ENCODE measurements at places on chromosomes 11 and 22.

- no peaks in the 10 kb centered on the region for H3K4me1 ChIP-seq
- ATAC-seq, result no peak
- no peak overlapping the region for H3K27ac ChIP-seq
- H3K36me3 ChIP-seq, result peaks cover 99% of the 10 kb centered on the region
Observed at GRCh38 chr11:45945397-45945999, 23.0 kb downstream of the LARGE2 start.

GRCh38 chr22:43571181-43571580 is 159.4 kb downstream of the MPPED1 start:
- no peak overlapping the region for H3K27ac ChIP-seq
- ATAC-seq, result no peak
- no peaks in the 10 kb centered on the region for H3K27me3 ChIP-seq
- H3K36me3 ChIP-seq, result no peaks in the 10 kb centered on the region
- no peaks in the 10 kb centered on the region for H3K4me1 ChIP-seq

- H3K4me3 ChIP-seq, result no peak overlapping the region
- H3K27me3 ChIP-seq, result no peaks in the 10 kb centered on the region
Observed at GRCh38 chr11:124174001-124174583, 9.1 kb upstream of the OR10D3 start.

- no peaks in the 10 kb centered on the region for H3K27me3 ChIP-seq
- H3K36me3 ChIP-seq, result no peaks in the 10 kb centered on the region
- no peak overlapping the region for H3K4me3 ChIP-seq
- no peak for ATAC-seq
- no peak overlapping the region for H3K27ac ChIP-seq
- H3K4me1 ChIP-seq, result no peaks in the 10 kb centered on the region
Observed at GRCh38 chr11:95524314-95525036, 265.1 kb downstream of the FAM76B start.

GRCh38 chr11:83819931-83820549 is 533.9 kb upstream of the CCDC90B start:
- no peak overlapping the region for H3K27ac ChIP-seq
- no peaks in the 10 kb centered on the region for H3K36me3 ChIP-seq
- peaks cover 4% of the 10 kb centered on the region for H3K27me3 ChIP-seq
- H3K4me3 ChIP-seq, result no peak overlapping the region
- ATAC-seq, result no peak

GRCh38 chr22:38471237-38471636 is 3.3 kb downstream of the KDELR3 start:
- H3K36me3 ChIP-seq, result no peaks in the 10 kb centered on the region
- peaks cover 25% of the 10 kb centered on the region for H3K4me1 ChIP-seq
- no peak overlapping the region for H3K4me3 ChIP-seq
- no peaks in the 10 kb centered on the region for H3K27me3 ChIP-seq
- no peak overlapping the region for H3K27ac ChIP-seq

DNA sequence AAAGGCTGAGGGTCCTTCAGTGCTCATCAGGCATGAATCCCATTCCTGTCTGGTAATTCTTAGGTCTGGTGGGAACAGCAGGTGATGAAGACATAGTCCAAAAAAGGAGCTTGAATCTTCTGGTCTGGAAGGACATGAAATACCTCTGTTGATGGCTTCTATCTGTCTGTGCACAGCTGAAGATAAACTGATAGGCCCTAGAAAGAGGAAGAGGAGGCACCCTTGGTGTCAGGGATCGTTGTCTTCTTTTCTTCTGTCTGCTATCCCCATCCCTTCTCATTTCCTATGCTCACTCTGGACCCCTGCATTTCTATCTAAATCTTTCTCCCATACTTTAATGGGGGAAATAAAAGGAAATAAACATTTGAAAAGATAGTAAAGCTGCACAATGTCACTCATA is 9.4 kb downstream of the AGBL2 start:
- H3K27ac ChIP-seq, result no peak overlapping the region
- ATAC-seq, result no peak
- H3K36me3 ChIP-seq, result no peaks in the 10 kb centered on the region
- H3K4me3 ChIP-seq, result no peak overlapping the region
- no peaks in the 10 kb centered on the region for H3K27me3 ChIP-seq

GRCh38 chr11:82239498-82239897 is 494.2 kb downstream of the FAM181B start:
- no peak for ATAC-seq
- no peaks in the 10 kb centered on the region for H3K27me3 ChIP-seq

DNA sequence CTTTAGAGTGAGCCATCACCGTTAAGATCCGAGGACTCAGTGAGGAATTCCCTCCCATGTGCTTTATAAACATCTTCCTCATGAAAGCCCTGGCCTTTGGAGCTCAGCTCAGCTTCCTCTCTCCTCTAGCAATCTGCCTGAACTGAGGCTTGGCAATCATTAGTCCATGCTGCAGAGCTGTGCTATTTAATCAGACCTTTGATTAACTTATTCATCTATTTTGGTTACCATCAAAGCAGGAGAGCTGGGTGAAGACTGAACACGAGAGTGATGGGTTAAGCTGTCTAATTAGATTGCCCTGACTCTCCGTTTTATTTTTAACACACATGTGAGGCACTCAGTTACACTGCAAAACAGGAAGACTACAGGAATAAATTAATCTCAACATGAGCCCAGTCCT is 351.3 kb downstream of the LARGE1 start:
- H3K4me1 ChIP-seq, result no peaks in the 10 kb centered on the region
- no peaks in the 10 kb centered on the region for H3K27me3 ChIP-seq
- H3K36me3 ChIP-seq, result no peaks in the 10 kb centered on the region
- ATAC-seq, result no peak
- H3K4me3 ChIP-seq, result no peak overlapping the region

- H3K27ac ChIP-seq, result no peak overlapping the region
- no peaks in the 10 kb centered on the region for H3K27me3 ChIP-seq
- H3K4me3 ChIP-seq, result no peak overlapping the region
- no peak for ATAC-seq
Observed at GRCh38 chr11:20037396-20038153, 122.7 kb downstream of the DBX1 start.

DNA sequence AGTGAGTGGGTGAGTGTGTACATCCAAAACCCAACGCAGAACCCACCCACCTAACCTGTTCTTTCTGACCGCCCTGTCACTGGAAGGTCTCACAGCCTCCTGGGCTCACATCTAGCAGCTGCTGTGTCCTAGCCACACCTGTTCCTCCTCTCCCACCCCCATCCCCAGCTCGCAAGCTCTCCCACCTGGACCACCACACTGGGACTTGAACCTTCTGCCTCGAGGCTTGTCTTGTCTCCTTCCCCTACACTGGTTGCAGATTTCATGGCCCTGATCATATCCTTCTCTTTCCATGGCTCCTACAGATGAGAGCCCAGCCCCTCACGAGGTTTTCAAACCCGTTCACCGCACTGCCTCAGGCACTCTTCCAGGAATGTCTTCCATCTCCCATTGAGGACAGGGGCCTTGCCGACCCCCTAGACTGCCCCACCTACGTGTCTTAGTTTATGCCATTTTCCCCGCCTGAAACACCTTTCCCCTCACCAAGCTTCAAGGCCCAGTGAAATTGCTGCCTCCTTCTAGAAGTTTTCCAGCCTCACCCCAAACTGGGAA is 6.7 kb downstream of the IFITM10 start:
- ATAC-seq, result no peak
- peaks cover 30% of the 10 kb centered on the region for H3K27me3 ChIP-seq
- H3K4me1 ChIP-seq, result peaks cover 15% of the 10 kb centered on the region

DNA sequence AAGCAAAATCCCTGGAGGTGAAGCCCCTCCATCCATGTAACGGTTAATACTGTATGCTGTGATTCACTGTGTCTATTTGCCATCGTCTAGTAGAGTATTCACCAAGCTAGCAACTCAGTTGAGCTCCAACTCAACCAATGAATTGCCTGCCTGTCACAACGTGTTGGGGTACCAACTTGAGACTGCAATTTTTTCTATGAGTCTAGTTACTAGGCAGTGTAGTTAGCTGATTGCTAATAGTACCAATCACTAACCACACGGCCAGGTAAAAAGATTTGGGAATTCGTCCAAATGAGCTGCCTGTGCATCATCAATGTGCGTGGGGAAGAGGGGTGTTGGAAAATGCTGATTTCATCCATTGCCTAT is 1.0 kb upstream of the BTG4 start:
- H3K27ac ChIP-seq, result no peak overlapping the region
- H3K27me3 ChIP-seq, result peaks cover 42% of the 10 kb centered on the region
- peaks cover 10% of the 10 kb centered on the region for H3K4me1 ChIP-seq
- no peak for ATAC-seq
- no peak overlapping the region for H3K4me3 ChIP-seq

DNA sequence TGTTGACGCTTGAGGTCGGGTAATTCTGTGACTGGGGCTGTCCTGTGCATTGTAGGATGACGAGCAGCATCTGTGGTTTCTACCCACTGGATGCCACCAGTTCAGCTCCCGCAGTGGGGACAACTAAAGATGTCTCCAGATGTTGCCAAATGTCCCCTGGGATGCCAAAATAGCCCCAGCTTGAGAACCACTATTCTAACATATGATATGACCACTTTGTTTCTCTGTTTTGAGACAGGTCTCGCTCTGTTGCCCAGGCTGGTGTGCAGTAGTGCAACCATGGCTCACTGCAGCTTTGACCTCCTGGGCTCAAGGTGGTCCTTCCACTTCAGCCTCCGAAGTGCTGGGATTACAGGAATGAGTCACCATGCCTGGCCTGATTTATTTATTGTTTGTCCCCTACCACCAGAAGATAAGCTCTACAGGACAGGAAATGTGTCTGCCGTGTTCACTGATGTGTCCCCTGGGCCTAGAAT is 4.4 kb upstream of the MEN1 start:
- no peaks in the 10 kb centered on the region for H3K27me3 ChIP-seq
- no peak overlapping the region for H3K27ac ChIP-seq
- no peaks in the 10 kb centered on the region for H3K36me3 ChIP-seq
- peaks cover 2% of the 10 kb centered on the region for H3K4me1 ChIP-seq
- H3K4me3 ChIP-seq, result no peak overlapping the region
- no peak for ATAC-seq

DNA sequence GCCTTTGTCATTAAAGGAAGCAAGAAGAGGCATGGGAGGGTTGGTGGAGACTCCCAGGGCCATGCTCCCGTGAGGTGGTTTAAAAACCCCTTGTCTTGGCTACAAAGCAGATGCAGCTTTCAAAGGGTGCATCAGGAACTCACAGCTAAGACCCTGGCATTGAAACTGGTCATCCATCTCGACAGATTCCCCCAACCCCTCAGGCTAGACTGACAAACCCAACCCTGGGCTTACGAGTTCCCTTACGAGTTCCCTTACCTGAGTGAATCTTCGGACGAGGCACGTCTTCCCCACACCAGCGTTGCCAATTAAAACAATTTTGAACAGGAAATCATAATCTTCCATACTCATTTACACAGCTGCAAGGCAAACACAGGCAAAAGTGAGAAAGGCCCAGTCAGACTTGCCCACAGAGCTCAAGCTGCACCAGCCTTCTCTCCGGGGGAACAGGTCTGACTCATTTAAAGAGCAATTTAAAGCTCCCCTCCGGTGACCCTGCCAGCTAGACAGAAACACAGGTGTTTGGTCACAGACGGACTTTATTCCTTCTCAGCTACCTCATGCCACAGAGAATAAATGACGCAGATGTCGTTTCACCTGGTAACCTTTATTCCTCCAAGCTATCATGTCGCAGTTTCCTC is 74.6 kb downstream of the RAB30 start:
- peaks cover 11% of the 10 kb centered on the region for H3K36me3 ChIP-seq
- H3K4me1 ChIP-seq, result peaks cover 8% of the 10 kb centered on the region
- no peak overlapping the region for H3K27ac ChIP-seq
- H3K27me3 ChIP-seq, result no peaks in the 10 kb centered on the region

DNA sequence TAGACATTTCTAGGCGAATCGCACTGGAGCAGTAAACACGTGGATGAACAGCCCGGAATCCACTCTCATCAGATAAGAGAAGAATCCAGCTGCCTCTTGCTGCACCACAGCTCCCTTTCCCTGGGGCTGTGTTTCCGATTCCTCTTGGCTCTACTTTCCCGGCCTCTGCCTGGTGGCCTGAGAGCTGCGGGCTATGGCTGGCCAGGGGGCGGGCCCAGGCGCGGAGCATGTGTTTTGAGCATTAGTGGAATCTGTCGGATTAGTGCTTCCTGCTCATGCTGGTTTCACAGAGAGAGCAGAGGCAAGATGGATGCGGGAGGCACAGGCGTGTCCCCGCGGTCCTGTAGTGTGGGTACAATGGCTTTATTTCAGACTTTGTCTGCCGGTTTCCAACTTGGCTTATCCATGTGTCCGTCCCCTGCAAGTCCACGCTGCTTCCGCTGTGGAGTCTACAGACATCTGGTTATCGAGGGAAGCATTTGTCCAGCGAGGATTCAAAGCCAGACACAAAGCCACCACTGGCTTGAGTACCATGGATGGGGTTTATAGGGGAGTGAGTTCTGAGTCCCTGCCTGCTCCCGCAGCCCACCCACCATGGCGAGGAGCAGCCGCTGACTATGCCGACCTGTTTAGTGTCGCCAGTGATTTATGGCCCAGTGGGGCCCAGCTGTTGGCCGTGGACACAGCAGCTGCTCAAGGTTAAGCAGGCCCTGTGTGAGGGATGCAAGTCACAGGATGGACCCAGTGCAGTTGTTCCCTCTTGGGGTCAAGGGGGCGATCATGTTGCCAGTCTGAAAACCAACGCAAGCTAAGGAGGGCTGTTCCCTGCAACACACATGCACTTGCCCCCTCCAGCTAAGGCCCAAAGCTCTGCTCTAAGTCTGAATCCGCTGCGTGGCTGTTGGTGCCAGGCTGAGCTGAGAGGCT is 43.3 kb upstream of the EP300 start:
- peak overlapping the region; percentile 51 for H3K27ac ChIP-seq
- peak overlapping the region; percentile 38 for H3K4me3 ChIP-seq
- ATAC-seq, result peak; percentile 89

GRCh38 chr11:70296681-70297080 is 26.2 kb downstream of the PPFIA1 start:
- H3K36me3 ChIP-seq, result no peaks in the 10 kb centered on the region
- ATAC-seq, result no peak
- no peak overlapping the region for H3K4me3 ChIP-seq
- H3K27me3 ChIP-seq, result no peaks in the 10 kb centered on the region
- H3K27ac ChIP-seq, result no peak overlapping the region

DNA sequence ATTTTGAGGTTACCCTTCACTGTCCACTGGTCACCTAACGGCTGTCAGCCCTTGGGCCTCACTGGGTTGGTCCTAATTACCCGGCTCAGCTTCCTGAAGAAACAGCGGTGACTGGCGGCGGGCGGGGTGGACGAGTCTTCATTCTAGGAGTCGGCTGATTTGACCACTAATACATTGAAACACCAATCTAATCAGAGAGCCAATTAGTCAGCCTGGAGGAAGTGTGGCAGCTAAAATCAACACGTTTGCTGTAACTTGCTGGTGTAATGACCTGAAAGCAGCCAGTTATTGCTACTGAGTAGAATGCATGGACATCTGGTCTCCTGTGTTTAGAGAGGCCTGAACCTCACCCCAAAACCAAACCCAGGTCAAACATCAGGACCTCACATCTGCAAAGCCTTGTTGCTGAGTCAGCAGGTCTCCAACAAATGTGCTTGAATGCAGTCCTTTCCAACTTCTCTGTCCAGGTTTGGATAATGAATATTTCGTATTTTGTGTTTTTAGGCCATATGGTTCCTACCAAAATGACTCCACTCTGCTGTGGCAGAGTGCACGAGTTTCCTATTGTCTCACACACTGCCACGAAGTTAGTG is 496.4 kb downstream of the BRD1 start:
- H3K36me3 ChIP-seq, result no peaks in the 10 kb centered on the region
- H3K4me1 ChIP-seq, result no peaks in the 10 kb centered on the region
- H3K4me3 ChIP-seq, result no peak overlapping the region
- H3K27ac ChIP-seq, result no peak overlapping the region

Data from gastroesophageal sphincter (tissue), 4 donors.